Karpas-422 (cell line): ENCODE measurements at places on chromosomes 4 and X. TPM values are rescaled to one million over a fixed set of nuclear protein-coding genes. Genes with fewer than 3 reads are reported as not detected.
A peak's percentile ranks its signal among the peaks of the same experiment; 100 is the strongest.

The UCP1 gene
- total RNA-seq, result not detected in 2 replicates

The FAM13A gene
- 0.30 and 2.8 TPM in 2 replicates for total RNA-seq

DNA sequence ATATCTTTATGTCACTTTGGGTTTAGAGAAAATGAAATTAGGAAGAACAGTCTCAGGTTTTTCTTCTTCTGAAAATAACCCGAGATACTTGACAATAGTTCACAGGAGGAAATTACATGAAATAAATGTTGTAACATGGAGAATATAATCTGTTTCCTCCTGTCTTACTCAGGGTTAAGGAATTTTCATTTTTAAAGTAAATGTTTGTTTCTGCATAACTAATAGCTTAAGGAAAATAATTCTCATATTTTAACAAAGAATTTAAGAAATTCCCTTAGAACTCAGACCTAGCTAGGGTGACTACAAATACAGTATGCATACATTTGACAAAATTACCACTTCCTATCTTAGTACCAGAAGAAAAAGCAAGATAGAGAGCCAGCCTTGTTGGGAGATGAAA, 17.2 kb upstream of the SPRY1 start:
- DNase-seq, result no peak

GRCh38 chr4:71593311-71593710, 190.6 kb downstream of the GC start:
- no peak for DNase-seq

DNA sequence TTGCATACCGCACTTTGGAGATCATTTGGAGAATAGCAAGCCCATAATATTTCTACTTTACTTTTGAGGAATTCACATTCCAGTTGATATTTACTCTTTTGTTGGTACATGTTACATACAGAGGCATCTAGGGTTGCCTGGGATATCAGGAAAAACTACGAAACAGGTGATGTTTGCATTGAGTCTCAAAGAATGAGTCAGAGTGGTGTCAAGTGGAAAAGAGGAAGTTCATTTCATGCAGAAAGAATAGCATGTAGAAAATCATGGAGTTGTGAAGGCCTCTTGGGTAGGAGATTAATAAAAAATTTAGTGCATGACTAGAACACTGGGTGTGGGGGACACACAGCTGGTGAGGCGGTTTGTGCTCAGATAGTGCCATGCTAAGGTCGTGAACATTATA, 33.5 kb upstream of the ELOVL6 start:
- DNase-seq, result peak; percentile 48
